ENCODE measurements at places on chromosomes 5 and 9. TPM values are rescaled to one million over a fixed set of nuclear protein-coding genes. Genes with fewer than 3 reads are reported as not detected.

DNA sequence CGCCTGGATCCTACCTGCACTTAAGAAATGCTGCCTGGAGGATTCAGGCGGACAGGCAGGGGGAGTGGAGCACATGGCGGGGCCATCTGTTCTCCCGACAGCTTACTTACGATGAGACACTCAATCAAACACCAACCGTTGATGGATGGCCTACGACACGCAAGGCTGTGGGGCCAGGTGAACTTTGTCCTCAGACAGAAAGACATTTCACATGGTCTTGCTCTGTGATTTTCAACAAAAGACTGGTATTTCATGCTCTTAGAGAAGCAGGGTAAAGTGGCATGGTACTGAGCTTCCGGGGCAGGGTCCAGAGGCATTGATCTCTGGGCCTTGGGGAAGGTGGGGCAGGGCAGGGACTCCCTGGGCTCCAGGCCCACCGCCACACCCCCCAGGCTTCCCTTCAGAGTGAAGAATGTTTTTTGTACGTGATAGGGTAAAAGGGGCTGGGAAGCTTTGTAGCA lies 9.1 kb upstream of the OLFM1 start:
- peaks cover 75% of the 10 kb centered on the region for H3K27me3 ChIP-seq
- no peak overlapping the region for H3K27ac ChIP-seq
- no peaks in the 10 kb centered on the region for H3K4me1 ChIP-seq
- no peaks in the 10 kb centered on the region for H3K36me3 ChIP-seq
- H3K4me3 ChIP-seq: no peak overlapping the region

INSL4 gene
- 0.29 TPM for total RNA-seq

- no peaks in the 10 kb centered on the region for H3K27me3 ChIP-seq
- H3K27ac ChIP-seq: no peak overlapping the region
- no peak for DNase-seq
- no peak overlapping the region for H3K4me3 ChIP-seq
- H3K36me3 ChIP-seq: no peaks in the 10 kb centered on the region
These were observed 388.3 kb upstream of the CHD1 start for GRCh38 chr5:99317136-99317535.

- H3K4me1 ChIP-seq: peaks cover 16% of the 10 kb centered on the region
- no peak overlapping the region for H3K4me3 ChIP-seq
- H3K36me3 ChIP-seq: no peaks in the 10 kb centered on the region
- peaks cover under 1% of the 10 kb centered on the region for H3K27me3 ChIP-seq
- no peak overlapping the region for H3K27ac ChIP-seq
These were observed 63.8 kb downstream of the TMEM252 start for GRCh38 chr9:68476847-68477246.

GRCh38 chr5:180070756-180071530 lies 616 bp downstream of the RNF130 start:
- H3K4me3 ChIP-seq: peak overlapping the region; percentile 98
- H3K36me3 ChIP-seq: peaks cover 11% of the 10 kb centered on the region
- no peak for DNase-seq
- H3K27ac ChIP-seq: peak overlapping the region; percentile 93
- peaks cover 8% of the 10 kb centered on the region for H3K27me3 ChIP-seq

DNA sequence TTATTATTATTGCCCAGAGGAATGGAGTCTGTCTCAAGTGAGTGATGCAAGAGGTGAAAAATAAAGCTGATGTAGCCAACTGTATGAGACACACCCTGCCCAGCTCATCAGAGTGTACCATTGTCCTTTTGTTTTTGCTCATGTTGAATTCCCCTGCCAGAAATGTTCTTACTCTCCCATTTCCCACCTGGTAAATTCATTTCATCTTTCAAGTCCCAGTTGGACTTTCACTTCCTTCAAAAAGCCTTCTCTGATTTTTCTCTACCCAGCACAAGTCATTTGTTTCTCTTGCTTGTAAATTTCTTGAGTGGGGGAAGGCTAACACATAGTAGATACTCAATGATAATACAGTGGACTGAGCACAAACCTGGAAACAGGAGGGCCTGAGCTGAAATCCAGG lies 394.5 kb upstream of the ZNF462 start:
- no peak overlapping the region for H3K4me3 ChIP-seq
- no peak overlapping the region for H3K27ac ChIP-seq
- H3K4me1 ChIP-seq: peaks cover 9% of the 10 kb centered on the region
- DNase-seq: no peak

MARCHF11 gene
- 1.2 TPM for total RNA-seq

ORM1 gene
- 1.6 TPM for total RNA-seq

FRMD3 gene
- total RNA-seq: 8.0 TPM

ADRA1B gene
- 9.9 TPM for total RNA-seq

DNA sequence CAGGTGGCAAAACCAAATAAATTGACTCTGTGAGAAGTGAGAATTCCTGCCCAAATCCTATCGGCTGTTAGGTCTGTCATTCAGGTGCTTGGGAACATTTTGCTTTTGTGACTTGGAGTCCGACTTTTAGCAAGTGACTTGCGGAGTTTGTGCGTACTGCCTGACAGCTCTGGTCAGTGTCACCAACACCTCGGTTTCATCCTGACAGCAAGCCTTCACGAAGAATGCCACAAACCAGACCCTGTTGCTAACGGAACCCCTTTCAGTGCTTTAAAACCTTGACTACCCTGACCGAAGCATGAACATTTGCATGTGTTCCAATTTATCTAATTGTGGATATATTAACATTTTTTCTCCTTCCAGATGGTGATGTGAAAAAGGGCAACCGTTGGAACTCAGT lies 26.5 kb downstream of the LIX1 start:
- H3K4me3 ChIP-seq: peak overlapping the region; percentile 28
- H3K4me1 ChIP-seq: peaks cover 60% of the 10 kb centered on the region
- no peak for DNase-seq
- H3K27ac ChIP-seq: peak overlapping the region; percentile 16

- DNase-seq: no peak
- H3K27me3 ChIP-seq: no peaks in the 10 kb centered on the region
These were observed 439.5 kb downstream of the EFNA5 start for GRCh38 chr5:107231191-107231590.

GRCh38 chr9:16447946-16448345 lies 422.5 kb downstream of the BNC2 start:
- H3K4me3 ChIP-seq: no peak overlapping the region
- no peaks in the 10 kb centered on the region for H3K27me3 ChIP-seq
- no peak overlapping the region for H3K27ac ChIP-seq
- no peak for DNase-seq
- peaks cover 3% of the 10 kb centered on the region for H3K36me3 ChIP-seq
- peaks cover 41% of the 10 kb centered on the region for H3K4me1 ChIP-seq

DNA sequence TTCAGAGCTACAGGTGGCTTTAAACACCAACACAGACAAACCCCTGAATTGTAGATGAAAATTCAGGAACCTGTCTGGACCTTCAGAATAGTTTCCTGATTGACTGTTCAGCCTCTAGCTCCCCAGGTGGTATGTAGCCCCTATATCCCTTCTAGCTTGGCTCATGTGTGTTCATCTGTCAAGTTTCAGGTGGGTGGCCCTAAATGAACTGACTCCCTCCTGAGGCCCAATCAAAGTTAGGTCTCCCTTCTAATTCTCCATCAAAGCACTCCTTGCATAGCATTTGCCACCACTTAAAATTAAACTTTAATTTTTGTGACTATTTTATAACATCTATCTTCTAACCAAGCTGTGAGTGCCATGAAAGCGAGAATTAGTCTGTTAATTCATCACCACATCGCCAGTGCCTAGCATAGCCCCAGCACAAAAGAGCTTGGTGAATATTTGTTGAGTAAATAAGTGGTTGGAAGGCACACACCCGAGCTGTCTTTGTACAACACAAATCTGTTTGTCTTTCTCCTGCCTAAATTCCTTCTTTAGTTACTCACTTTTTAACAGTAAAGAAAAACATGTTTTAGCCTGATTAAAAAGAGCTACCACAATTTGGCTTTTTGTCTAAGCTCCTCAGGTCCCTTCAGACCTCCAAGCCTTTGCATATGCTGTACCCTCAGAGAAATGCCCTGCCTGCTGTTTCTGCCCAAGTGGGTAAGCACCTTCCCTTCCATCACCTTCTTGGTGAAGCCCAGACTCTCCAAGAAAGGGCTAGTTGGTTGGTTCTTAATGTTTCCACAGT lies 138.1 kb upstream of the HMHB1 start:
- no peaks in the 10 kb centered on the region for H3K36me3 ChIP-seq
- H3K4me1 ChIP-seq: peaks cover 11% of the 10 kb centered on the region
- no peaks in the 10 kb centered on the region for H3K27me3 ChIP-seq

DNA sequence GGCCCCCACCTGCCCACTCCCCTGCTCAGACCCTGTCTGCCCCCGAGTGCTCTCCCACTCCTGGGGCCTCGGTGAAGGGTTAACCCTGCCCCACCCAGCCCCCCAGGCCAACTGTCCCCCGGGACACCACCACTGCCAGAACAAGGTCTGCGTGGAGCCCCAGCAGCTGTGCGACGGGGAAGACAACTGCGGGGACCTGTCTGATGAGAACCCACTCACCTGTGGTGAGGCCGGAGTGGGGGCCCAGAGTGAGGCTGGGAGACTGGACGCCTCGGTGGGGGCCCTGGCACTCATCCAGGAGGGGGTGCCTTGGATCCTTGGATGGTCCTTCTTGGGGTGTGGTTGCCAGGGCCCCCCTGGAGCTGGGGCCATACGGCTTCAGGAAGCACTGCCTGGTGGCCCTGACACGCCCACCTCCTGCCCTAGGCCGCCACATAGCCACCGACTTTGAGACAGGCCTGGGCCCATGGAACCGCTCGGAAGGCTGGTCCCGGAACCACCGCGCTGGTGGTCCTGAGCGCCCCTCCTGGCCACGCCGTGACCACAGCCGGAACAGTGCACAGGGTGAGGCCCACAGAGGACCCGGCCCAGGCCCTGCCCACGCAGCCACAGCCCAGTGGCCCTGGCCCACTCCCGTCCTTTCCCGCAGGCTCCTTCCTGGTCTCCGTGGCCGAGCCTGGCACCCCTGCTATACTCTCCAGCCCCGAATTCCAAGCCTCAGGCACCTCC lies 2.1 kb downstream of the MAMDC4 start:
- no peaks in the 10 kb centered on the region for H3K36me3 ChIP-seq
- no peak overlapping the region for H3K4me3 ChIP-seq
- no peaks in the 10 kb centered on the region for H3K4me1 ChIP-seq

- H3K36me3 ChIP-seq: no peaks in the 10 kb centered on the region
- H3K4me3 ChIP-seq: no peak overlapping the region
- no peak for DNase-seq
- H3K27ac ChIP-seq: no peak overlapping the region
- no peaks in the 10 kb centered on the region for H3K27me3 ChIP-seq
- no peaks in the 10 kb centered on the region for H3K4me1 ChIP-seq
These were observed 121.6 kb upstream of the LIFR start for GRCh38 chr5:38678076-38678475.

DNA sequence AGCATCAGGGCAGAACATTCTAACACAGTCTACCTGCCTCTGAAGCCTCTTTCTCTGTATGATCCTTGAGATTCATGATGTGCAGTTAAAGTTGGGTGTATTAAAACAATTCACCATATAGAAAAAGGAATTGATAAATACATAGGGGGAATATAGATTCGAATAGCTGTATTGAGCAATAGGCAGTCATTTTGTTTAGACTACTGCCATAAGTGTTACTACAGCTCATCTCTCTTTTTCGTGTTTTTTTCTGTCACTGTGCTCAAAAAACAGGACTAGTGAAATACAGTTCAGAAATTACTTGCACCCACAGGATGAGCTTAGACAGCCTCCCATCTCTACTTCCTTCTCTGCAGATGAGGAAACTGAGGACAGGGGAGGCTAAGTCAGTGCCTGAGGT lies 144.6 kb upstream of the FBN2 start:
- DNase-seq: no peak
- H3K27me3 ChIP-seq: no peaks in the 10 kb centered on the region
- peak overlapping the region; percentile 57 for H3K4me3 ChIP-seq

INSYN2B gene
- total RNA-seq: not detected

DNA sequence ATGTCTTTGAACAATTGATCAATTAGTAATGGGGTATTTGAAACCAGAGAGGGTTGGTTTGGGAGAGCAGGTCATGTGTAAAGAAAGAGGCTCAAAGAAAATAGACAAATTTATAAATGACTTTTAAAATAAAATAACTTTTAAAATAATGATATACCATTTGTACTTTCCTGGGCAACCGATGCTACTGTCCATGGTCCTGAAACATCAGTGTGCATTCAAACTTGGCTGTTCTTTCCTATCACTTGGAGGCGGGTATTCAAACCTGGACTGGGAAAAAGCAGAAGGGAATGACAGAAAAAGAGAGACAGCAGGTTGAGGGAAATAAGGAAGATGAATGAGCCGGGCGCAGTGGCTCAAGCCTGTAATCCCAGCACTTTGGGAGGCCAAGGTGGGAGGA lies 1446.4 kb upstream of the WWC1 start:
- no peaks in the 10 kb centered on the region for H3K4me1 ChIP-seq
- H3K4me3 ChIP-seq: no peak overlapping the region
- DNase-seq: no peak
- peaks cover 3% of the 10 kb centered on the region for H3K27me3 ChIP-seq
- no peaks in the 10 kb centered on the region for H3K36me3 ChIP-seq
- no peak overlapping the region for H3K27ac ChIP-seq

DNA sequence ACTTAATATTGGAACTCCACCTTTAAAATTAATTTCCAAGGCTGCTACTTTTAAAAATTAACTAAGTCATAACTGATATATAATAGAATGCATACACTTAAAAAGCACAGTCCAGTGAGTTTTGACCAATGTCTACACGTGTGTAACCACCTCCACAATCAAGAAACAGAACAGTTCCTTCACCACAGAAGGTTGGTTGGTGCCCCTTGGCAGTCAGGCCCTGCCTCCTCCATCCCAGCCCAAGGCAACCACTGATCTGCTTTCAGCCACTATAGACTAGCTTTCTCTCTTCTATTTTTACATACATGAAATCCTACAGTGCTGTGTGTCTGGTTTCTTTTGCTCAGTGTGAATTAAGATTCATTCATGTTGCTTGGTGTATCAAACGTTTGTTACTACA lies 215.2 kb downstream of the CRB2 start:
- H3K36me3 ChIP-seq: peaks cover 13% of the 10 kb centered on the region
- peaks cover 21% of the 10 kb centered on the region for H3K4me1 ChIP-seq
- H3K27me3 ChIP-seq: no peaks in the 10 kb centered on the region
- H3K4me3 ChIP-seq: no peak overlapping the region
- no peak for DNase-seq

ENTPD8 gene
- total RNA-seq: 3.5 TPM

- no peaks in the 10 kb centered on the region for H3K36me3 ChIP-seq
- peaks cover 14% of the 10 kb centered on the region for H3K27me3 ChIP-seq
- no peaks in the 10 kb centered on the region for H3K4me1 ChIP-seq
- peak overlapping the region; percentile 78 for H3K4me3 ChIP-seq
- no peak overlapping the region for H3K27ac ChIP-seq
- no peak for DNase-seq
These were observed 27.7 kb upstream of the SCGB3A1 start for GRCh38 chr5:180618829-180619562.

DNA sequence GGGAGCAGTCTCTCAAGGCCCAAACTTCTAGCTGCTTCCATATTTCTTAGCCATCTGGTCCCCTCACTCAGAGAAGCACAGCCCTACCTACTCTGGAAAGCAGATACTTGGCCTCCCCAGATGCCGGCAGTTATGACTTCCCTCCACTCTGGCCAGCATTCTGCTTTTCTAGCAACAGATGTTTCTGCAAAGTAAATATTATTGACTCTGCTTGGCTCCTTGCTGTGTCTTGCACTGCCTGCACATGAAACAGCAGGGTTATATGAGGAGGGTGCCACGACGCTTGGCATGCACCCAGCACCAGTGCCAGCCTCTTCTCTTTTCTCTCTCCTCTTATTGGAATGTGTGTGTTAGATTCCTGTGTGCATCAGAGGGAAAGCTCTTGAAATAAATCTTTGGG lies 99.7 kb downstream of the ARHGAP26 start:
- H3K27ac ChIP-seq: no peak overlapping the region
- no peaks in the 10 kb centered on the region for H3K36me3 ChIP-seq
- H3K27me3 ChIP-seq: no peaks in the 10 kb centered on the region
- no peak overlapping the region for H3K4me3 ChIP-seq
- no peak for DNase-seq

- H3K27ac ChIP-seq: no peak overlapping the region
- DNase-seq: no peak
- H3K4me1 ChIP-seq: peaks cover 26% of the 10 kb centered on the region
- peaks cover 3% of the 10 kb centered on the region for H3K27me3 ChIP-seq
These were observed 225.3 kb downstream of the NTRK2 start for GRCh38 chr9:84894859-84895258.

GMCL2 gene
- total RNA-seq: not detected

All from type B pancreatic cell (in vitro differentiated cells).